ENCODE measurements at places on chromosomes 2 and 18.

- DNase-seq: no peak
Observed at GRCh38 chr2:23563673-23564614, 179.0 kb downstream of the KLHL29 start.

GRCh38 chr18:13237641-13238040, 19.1 kb downstream of the LDLRAD4 start:
- DNase-seq: no peak

DNA sequence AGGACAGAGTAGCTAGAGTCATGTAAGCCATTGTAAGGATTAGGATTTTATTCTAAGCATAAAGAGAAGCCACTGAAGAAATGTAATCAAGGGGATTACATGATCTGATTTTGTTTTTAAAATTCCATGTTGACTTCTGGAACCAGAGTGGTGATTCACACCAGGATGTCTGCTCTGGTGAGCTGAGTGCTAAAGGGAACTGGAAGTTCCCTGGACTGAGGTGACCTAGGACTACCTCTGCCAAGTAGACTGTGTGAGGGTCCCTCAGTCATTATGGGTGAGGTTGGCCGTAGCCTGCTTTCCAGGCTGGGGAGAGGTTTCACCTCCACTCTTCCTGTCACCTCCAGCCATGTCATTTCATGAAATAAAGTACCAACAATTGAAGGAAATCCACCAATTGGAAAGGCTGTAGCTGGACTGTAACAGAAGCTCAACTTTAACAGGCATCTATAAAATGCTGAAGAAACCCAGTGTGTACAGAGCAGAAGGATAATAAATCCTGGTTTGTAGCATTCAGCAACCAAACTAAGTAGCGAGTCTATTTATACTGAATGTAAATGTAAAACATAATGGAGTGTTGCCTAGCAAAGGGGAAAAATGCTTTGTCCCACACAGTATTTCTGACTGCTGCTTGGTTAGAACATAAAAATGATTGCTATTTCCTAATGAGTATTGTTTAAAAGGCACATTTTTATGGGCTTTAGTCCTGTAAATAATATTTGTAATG, 507.4 kb upstream of the PKDCC start:
- no peak for DNase-seq

DNA sequence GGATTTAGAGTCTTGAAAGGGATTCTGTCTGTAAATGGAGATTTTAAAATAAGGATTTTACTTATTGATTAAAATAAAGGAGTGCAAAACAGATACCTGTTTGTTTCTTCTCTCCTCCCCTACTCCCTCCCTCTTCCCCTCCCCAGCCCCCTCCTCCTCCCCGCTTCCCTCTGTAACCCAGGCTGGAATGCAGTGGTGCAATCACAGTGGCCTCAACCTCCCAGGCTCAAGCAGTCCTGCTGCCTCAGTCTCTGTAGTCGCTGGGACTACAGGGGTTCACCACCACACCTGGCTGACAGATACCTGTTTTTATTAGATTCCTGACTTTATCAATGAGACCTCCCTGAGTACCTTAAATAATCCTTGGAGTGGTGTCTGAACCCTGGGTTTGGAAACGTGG, 57.1 kb downstream of the OXER1 start:
- no peak for DNase-seq

DNA sequence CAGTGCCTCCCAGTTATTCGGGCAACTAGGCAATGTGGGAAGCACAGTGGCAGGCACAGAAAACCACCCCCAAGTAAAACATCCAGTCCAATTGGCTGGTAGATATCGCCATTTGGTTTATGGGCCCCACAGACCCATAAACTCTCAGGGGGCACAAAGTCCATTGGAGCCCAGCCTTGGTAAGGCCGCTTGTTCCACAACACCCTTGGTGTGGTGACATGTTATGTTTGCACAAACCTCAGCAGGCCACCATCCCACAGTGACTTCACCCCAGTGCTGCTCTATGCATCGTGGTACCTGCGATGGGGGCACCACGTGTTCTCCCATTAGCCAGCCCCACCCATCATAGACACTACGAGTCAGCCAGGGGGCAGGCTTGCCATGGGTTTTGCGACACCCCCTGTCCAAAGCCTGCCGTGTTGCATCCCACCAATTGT, 18.5 kb downstream of the PHOSPHO2 start:
- no peak for DNase-seq

DNA sequence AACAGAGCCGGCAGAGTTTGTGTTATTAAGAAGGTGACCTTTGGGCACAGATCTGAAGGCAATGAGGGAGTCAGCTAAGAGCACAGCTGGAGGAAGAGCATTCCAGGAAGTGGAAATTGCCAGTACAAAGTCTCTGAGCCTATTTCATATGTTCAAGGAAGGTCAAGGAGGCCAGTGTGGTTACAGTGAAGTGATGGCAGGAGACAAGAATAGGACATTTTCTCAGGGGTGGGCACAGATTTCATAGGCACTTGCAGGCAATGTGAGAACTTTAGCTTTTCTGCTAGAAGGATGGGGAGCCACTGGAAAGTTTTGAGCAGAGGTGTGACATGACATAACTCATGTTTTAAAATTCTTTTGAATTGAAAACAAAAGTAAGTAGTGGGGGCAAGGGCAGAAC, 50.3 kb downstream of the ARHGAP25 start:
- DNase-seq: peak; percentile 49

- no peak for DNase-seq
Observed at GRCh38 chr18:31100436-31101182, 1.6 kb downstream of the DSC2 start.

DNA sequence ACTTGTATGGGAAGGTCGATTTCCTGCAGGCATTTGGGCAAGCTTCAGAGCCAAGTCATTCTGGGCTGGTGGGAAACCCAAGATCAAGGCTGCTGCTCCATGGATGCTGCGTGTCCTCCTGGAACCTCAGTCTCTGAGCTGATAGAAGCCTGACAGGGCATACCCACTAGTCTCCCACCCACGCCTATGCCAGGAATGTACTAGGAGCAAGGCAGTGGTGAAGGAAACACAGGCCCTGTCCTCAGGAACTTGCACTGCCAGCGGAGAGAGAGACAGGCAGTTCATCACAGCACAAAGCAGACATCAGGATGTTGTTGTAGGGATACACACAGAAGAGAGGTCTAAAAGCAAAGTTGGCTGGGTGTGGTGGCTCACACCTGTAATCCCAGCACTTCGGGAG, 84.2 kb downstream of the PLB1 start:
- no peak for DNase-seq

GRCh38 chr18:76212960-76213359, 282.1 kb downstream of the ZNF516 start:
- no peak for DNase-seq

DNA sequence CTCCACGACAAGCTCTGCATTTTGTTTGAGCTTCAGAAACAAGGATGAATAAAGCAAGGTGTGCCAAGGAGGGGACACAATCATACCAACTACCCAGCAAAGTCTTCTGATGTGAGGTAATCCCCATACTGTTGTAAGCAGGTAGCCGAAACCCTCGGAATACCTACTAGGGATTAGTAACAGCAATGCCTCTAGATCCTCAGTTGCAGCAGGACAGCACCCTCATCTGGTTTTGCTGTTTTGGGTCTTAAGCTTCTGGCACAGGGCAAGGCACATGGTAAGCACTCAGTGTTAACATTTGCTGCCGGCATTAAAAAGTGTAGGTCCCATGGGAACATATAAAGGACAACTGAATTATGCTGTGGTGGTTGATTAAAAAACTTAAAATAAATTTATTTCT, 16.0 kb upstream of the LINC00305 start:
- no peak for DNase-seq

- DNase-seq: peak; percentile 75
Observed at GRCh38 chr2:174699993-174700766, 64.1 kb downstream of the CHRNA1 start.

DNA sequence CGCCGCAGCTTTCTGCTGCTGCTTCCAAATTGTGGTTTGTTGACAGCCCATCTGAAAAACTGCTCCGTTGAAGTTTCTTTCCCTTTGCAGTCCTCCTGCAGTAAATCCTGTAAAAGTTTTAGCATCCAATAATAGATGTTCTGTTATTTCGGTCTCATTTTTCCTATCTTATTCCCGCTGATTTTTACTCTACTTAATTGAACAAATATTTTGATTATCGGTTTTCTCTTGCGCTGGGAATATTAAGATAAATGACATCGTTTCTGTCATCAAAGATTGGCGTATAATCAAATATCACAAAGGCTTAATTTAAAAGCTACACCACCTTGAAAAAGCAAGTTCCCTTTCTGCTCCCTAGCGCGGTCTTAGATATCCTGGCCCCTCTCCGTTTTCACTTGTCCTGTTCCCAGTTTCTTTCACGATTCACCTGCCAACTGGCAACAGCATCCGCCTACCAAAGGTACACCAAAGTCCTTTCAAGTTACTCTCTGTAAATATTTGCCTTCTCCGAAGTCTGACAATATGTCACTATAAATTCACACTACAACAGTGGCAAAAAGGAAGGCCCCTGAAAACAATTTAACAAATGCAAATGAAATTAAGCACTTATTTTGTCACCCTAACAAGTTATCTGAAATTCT, 1.0 kb upstream of the STRN start:
- DNase-seq: peak; percentile 6

- peak; percentile 65 for DNase-seq
Observed at GRCh38 chr18:63158676-63159291, 160.8 kb downstream of the BCL2 start.

GRCh38 chr2:190069936-190070696, 7.6 kb upstream of the MSTN start:
- peak; percentile 90 for DNase-seq

GRCh38 chr18:2909431-2910140, 62.8 kb downstream of the EMILIN2 start:
- DNase-seq: no peak

GRCh38 chr2:236965021-236965840, 120.5 kb upstream of the COPS8 start:
- no peak for DNase-seq

- DNase-seq: no peak
Observed at GRCh38 chr2:172613615-172614231, 57.8 kb downstream of the PDK1 start.

- no peak for DNase-seq
Observed at GRCh38 chr18:41096504-41096903, 858.5 kb upstream of the PIK3C3 start.

GRCh38 chr2:46878886-46879285, 36.7 kb downstream of the MCFD2 start:
- DNase-seq: no peak

DNA sequence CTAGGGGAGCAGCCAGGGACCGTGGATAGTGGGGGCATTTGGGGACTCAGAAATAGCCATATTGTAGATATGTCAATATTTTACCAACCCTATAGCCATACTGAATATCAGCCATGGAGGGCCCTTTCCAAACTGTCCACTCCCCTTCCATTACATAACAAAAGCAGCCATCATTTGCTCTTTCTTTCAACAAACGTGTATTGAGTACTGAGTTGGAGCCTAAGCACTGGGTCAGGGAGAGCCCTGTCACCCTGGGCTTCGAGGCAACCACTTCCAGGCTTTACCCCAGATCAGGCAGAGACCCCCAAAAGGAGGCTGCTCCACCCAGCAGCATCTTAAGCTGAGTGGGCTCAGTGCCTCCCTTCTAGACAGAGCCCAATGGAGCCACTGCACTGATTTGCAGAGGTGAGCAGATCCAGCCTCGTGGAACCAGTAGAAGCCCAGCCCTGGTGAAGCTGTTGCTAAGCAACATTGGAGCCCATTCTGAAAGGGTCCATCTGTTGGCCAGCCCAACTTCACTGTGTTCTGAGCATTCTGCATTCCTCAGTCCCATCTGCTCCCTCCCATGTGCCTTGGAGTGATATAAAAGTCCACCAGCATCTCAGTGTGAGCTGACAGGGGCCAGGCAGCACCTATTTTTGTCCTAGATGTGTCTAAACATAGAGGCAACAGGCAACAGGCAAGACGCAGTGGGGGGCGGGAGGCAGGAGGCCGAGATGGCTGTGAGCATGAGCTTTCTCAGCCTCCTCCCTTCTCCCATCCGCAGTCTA, 112.1 kb downstream of the PLB1 start:
- no peak for DNase-seq

DNA sequence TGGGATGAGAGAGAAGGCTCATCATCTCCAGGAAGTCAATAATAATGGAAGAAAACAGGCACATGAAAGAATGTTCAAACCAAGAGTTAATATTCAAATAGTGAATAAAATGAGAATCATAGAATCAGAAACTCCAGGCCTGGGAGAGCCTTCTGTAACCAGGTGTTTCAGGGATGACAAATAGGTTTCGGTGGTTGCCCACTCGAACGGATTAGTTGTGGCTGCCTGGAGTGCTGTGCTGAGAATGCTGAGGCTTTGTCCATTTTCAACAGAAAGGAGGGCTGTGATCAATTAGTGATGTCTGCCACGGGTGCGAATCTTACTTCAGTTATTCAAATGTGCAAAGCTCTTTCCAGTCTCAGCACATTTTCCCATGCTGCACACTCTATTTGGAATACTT, 227.3 kb downstream of the INSIG2 start:
- DNase-seq: no peak

- no peak for DNase-seq
Observed at GRCh38 chr2:76640905-76641304, 881.3 kb downstream of the LRRTM4 start.

GRCh38 chr18:58044370-58045241, 580 bp downstream of the NEDD4L start:
- peak; percentile 65 for DNase-seq

DNA sequence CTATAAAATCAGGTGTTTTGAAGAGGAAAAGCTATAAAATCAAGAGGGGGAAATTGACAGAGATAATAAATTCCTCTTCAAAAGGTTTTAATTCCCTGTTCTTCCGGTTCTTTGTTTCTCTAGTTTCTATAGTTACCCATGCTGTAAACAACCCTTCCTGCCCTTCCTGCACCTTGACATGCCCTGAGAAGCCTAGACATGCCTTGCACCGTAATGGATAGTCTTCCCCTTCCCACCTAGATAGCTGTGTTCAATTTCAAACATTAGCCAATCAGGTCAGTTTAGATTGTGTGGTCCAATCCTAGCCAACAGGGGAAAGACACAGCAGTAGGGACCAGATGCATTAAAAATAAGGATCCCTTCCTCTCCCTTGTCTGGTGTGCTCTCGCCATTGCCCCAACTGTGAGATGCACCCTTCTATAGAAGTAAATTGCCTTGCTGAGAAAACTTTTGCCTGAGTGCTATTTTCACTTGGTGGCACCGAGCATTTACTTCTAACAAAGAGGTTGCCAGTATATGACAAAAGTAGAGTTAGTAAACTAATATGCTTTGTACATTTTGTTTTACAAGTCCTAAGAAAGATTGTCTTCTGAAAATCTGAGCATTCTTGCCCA, 27.1 kb downstream of the SULT1C4 start:
- no peak for DNase-seq

GRCh38 chr2:16038621-16039020, 98.3 kb downstream of the MYCN start:
- no peak for DNase-seq

- no peak for DNase-seq
Observed at GRCh38 chr18:49911427-49911826, 98.1 kb upstream of the ACAA2 start.
